T-helper 22 cell (primary cell): ENCODE measurements at places on chromosomes 2 and 18.

DNA sequence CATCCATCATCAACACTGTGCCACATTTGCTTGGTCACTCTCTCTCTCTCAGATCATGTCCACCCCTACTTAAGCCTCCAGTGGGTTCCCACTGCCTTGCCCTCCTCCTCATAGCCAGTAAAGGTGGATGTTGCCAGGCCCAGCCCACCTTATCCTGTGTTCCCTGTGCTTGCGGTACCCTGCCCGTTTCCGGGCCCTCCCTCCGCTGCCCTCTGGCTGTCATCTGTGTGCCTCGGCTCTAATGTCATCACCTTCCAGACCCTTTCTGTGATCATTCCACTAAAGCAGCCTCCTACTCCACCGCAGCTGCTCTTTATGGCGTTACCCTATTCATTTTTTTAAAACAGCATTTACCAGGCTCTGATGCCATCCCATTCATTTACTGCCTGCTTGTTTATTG is 305.7 kb upstream of the SKOR2 start:
- DNase-seq: no peak

DNA sequence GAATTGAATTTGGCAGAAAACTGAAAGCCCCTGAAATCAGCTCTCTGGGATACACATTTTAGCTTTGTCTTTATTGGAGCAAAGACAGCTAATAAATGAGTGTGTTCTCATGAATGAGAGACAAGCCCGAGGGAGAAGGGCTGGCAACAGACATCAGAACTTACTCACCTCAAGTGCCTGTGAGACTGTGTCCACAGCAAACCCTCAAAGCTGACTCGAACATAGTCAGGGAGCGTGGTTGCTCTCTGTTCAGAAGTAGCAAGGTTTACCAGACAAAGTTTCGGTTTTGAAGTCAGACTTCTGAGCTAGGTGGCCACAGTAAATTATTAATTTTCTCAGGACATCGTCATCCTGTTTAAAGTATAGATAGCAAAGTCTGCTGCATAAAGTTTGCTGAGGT is 207.9 kb downstream of the CMPK2 start:
- DNase-seq: no peak

- no peak for DNase-seq
Observed at GRCh38 chr2:193446967-193447366, 1252.2 kb upstream of the TMEFF2 start.

DNA sequence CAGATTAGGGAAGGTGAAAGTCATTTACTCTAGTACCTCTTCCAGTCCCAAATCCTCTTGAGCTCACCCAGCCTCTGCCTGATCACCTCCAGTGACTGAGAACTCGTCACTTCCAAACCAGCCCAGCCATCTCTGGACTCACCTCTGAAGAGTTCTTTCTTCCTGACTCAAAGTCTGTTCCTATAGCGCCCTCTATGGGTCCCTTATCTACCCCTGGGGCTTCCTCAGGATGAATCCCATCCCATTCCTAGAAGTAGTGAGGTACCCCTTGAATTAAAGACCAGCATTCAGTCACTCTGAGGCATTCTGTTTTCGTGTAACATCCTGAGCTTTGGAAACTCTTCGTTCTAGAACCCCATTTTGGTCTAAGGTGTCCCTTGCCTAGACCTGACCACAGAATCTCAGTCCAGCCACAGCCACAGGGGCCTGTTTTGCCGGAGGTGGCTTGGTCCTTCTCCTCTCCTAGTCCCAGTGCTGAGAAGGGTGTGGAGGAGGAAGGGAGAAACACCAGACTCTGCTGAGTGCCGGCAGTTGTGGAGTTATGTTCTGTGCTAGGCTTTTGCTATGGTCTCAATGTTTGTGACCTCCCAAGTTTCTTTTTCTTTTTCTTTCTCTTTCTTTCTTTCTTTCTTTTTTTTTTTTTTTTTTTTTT is 32.7 kb downstream of the SIX3 start:
- no peak for DNase-seq

DNA sequence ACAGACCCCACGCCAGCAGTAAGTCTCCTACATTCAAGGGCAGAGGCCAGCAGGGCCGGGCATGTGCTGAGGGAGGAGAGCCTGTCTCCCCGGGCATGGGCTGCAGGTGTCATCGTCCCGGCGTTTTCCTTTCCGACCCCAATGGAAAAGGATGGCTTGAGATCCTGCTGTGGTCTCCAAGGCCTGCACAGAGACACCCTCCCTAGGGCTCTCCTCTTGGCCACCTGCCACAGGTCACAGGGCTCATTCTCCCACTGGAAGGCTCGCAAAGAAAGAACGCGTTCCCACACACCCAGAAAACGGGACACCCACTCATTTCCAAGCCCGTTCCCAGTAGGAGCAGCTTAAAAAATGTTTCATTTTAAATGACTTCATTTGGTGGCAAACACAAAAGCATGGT is 41.0 kb downstream of the DIPK1C start:
- no peak for DNase-seq
